Activated CD4-positive, alpha-beta T cell treated with anti-CD3 and anti-CD28 coated beads, Interleukin-2, amount 10 ng/mL, durations not matched to agents 7 days and 5 days (primary cell): ENCODE measurements at places on chromosomes 7 and 10.

- no peak for DNase-seq
Measured at GRCh38 chr7:101557421-101557820, 71.7 kb downstream of the MYL10 start.

DNA sequence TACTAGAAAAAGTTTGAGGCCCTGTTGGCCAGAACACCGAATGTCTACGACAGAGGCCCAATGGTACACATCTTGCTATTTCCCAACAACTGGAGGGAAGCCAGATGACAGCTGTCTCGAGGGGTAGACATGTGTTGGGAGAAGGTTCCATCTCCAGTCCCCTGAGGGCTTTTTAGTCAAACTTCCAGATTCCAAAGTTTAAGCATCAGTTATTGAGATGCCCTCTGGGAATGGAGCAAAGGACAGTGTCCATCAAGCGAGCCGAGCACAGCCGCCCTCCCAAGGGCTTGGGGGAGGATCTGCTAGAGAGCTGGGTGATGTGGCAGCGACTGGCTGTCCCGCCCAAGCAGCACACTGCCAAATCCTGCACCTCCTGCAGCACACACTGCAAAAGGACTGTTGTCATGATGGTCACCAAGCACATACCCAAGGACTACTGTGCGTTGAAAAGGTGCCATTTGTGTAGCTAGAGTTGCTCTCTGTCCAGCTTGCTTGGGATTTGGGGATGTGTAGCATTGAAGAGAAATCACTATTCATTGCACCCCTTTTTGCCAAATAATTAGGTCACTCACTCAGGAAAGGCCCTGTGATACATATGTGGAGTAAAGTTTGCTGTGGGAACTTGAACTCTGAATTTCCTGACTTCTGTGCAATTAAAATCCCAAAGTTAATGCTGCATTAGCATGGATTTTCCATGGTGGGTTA lies 164.6 kb downstream of the TRIL start:
- DNase-seq = no peak

GRCh38 chr10:74307061-74307651 lies 156.1 kb downstream of the ADK start:
- no peak for DNase-seq

GRCh38 chr7:79951415-79951814 lies 183.2 kb upstream of the GNAI1 start:
- no peak for DNase-seq

DNA sequence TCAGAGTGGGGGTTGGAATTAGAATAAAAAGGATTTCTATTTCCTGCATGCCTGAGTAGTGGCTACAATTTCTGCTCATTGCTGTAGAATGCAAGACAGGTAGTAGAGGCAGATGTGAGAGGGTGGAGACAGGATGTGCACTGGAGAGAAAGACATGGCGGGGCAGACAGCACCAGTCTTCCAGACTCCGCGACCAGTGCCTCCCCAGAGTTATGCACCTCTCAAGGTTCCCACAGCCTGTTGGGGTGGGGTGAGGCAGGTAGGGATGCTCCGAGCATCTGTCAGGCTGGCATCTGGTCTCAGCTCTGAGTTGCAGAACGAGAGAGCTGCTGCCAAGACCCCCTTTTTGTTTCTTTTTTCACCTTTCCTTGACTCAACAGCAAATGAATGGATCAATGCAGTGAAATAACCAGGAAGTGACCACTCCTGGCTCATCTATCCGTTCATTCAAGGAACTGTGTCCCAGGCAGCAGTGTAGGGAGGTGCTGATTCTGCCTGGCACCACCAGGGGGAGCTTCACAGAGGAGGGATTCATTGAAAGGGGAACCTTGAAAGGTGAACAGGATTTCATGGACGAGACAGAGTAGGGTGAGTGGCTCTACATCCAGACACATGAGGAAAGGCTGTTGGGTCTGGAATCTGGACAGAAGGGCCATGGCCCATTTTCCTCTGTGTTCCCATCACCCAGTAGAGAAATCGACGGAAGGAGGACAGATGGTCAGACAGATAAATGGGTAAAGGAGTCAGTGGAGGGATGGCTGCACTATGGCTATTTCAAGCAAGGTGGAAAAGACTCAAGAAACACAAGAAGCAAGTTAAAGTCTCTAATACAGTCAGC lies 17.2 kb upstream of the SLC18A3 start:
- DNase-seq = peak; percentile 61

GRCh38 chr7:94433224-94433623 lies 38.5 kb downstream of the COL1A2 start:
- no peak for DNase-seq

GRCh38 chr7:3078514-3078913 lies 34.8 kb upstream of the CARD11 start:
- DNase-seq = no peak

DNA sequence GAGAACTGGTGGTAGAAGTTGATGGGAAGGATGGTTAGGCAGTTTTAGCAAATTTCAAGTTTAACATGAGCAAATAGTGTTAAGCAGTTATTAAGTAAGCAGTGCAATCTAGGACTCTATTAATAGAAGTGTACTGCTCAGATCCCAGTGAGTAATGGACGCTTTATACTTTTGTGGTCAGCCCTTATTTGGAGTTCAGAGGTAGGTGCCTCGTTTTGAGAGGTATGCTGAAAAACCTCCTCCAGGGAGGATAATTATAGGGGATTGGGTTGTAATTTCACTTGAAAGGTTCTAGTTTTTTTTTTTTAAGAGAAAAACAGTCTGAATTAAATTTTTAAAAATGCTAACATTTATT lies 33.5 kb upstream of the CCDC7 start:
- no peak for DNase-seq

DNA sequence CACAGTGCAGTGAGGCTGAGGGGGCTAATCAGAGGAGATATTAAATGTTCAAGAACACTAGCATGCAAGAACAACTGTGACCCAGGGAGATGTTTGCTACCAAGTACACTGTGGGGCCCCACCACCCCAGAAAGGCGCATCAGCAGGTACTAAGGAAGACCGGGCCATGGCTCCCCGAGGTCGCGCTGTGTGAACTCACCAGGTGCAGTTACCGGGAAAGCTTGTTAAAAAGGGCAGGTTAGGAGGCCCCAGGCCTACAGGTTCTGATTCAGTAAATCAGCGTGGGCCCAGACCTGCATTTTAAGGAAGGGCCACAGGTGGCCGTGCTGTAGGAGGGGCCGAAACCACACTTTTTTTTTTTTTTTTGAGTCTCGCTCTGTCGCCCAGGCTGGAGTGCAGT lies 54.6 kb downstream of the TMEM209 start:
- DNase-seq = no peak

DNA sequence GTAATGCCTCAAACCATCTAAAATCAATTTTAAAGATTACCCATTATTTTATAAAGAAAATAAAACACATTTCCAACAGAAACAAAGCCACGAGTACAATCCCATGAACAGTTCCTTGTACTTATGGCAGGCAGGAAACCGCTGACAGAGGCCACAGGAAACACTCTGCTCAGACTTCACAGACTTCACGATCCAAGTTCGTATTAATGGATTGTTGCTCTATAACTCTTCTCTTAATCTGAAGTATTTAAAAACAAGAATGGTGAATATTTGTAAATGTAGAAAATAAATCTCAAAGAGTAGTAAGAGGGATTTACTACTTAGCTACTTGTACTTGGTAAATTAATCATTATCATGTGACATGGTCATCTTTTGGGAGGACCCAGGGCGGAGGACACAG lies 78.3 kb downstream of the SNX10 start:
- DNase-seq = no peak

- no peak for DNase-seq
Measured at GRCh38 chr7:42238709-42239366, 1.8 kb upstream of the GLI3 start.

GRCh38 chr10:112141292-112141691 lies 42.3 kb downstream of the GPAM start:
- no peak for DNase-seq

DNA sequence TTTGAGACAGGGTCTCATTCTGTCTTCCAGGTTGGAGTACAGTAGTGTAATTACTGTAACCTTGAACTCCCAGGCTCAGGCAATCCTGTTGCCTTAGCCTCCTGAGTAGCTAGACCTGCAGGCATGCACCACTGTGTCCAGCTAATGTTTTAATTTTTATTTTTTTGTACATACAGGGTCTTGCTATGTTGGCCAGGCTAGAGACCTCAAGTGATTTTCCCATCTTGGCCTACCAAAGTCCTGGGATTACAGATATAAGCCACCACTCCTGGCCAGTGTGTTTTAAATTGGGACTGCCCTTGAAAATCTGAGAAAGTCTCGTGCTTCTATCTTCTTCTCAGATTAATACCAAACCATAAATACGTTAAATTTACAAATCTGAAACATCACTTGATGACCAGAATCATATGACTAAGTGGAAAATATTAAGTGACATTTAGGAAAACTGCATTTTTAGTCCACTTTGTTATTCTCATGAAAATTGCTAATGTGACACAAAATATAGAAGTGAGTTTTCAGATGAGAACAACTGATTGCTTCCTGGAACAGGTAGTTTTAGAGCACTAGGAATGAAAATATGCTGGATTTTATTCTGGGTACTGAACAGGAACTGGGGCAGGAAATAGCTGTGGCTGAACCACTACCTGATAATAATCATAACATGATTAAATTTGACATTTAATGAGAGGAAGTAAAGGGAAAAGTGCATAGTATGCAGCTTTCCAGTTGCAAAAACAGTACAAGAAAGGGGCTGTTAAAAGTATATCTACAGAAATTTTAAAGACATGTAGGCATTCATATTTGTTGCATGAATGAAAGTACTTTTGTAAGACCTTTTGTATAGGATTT lies 4.2 kb downstream of the PHTF2 start:
- DNase-seq = no peak
